DMS79 (cell line): ENCODE measurements at places on chromosomes 7 and 10.

GRCh38 chr10:73247509-73248258 is 629 bp upstream of the DNAJC9 start:
- DNase-seq, result no peak

DNA sequence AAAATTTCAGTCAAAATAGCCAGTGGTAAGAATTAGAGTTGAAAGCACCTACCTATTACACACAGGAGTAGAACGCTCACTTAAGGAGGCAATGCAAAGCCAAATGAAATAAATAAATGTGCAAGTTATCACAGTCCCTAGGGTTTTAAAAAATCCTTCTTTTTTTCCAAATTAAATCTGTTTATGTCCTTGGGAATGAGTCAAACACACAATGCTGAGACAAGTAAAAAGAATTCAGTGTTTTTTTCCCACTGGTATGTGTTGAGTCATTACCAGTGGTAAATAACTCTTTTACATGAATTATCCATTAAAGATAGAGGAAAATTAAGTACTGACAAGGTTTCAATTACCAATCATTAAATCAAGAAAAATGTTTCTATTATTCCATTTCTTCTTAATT is 438.6 kb downstream of the TNS3 start:
- DNase-seq, result no peak

DNA sequence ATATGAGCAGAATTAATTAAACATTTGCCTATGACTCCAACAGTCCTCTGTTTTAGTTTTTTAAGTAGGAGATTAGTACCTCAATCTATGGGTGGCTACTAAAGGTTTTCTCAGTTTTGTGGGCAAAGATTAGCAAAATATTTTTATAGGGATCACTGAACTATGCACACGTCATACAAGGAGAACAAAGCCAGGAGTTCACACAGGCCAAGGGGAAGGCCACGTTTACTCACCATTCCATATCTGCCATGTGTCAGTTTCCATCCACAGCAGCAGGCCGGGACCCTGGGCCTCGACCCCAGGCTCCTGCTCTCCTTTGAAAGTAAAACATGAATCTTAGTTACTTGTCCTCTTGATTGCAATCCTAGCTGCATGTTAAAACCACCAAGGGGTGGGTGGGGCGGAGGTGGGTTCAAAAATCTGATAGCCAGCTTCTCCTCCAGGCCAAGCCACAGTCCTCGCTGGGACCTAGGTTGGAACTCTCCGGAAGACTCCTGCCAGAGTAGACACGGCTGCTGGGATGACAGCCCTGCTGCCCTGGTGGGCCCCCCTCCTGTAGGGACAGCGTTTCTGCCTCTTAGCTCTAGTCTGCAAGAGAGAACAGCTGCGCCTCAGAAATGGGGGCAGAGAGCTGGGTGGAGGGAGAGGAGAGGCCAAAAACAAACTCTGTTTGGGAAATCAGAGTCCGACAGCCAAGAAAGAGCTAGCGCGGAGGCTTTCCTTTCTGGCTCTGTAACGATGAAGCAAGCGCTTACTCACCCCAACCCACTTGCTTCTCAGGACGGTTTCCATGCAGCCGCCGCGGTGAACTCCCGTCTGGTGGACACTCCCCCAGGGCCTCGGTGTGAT is 35.6 kb downstream of the PITRM1 start:
- no peak for DNase-seq

DNA sequence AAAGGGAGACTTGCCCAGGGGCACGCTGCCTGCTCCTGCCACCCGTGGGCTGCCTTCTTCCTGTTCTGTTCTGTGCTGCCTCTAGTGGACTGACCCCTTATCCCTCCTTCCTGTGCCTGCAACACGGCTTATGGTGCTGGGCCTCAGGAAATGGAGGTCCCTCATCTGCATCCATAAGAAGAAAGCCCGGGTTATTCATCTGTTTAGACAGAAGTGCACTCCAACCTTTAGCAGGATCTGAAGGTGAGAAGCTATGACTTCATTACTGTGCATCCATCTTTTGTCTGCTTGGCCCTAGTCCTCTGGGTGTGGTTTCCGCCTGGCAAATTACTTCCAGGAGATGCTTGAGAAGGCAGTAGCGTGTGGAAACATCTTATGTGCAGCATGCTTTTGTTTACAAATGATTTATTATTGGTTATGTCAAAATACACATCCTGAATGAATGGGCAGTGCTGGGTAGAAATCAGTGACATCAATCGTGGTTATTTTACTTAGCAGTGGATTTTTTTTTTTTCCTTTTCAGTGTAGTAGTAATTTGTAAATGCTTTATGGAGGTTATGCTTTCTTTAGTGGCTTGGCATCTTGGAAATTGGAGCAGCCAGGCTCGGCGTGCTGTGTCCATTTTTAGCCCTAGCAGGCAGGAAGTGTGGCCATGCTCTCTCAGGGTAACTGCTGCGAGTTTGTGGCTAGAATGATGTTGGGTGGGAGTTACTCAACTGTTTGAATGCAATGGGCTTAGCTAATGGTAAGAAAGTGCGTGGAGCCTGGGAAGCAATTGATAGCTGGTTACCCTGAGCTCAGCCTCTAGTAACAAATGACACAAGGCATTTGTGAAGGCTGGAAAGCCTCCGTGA is 12.7 kb downstream of the PTPRE start:
- peak; percentile 49 for DNase-seq

DNA sequence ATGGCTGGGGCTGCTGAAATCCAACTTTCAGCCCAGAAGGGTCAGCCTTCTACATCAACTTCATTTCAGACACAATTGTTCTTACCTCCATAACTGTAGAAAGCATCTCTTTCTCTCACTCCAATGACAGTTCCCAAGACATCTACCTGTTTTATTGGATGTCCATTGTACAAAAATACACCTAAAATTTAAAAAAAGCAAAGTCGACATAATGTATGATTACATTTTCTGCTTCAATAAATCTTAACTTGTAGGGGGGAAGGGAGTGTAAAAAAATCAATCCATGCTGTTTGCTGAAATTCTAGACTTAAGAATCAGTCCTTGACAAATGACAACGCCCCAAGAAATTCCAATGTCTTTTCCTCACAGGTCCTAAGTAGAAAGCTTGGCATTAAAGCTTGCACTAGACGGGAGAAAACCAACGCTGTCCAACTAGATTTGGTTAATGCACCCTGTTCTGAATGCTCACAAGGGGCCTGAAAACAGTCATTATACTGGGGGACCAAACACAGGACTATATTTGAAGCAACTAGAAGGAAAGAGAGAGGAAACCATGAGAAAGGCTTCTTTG is 7.5 kb downstream of the STN1 start:
- DNase-seq, result no peak

DNA sequence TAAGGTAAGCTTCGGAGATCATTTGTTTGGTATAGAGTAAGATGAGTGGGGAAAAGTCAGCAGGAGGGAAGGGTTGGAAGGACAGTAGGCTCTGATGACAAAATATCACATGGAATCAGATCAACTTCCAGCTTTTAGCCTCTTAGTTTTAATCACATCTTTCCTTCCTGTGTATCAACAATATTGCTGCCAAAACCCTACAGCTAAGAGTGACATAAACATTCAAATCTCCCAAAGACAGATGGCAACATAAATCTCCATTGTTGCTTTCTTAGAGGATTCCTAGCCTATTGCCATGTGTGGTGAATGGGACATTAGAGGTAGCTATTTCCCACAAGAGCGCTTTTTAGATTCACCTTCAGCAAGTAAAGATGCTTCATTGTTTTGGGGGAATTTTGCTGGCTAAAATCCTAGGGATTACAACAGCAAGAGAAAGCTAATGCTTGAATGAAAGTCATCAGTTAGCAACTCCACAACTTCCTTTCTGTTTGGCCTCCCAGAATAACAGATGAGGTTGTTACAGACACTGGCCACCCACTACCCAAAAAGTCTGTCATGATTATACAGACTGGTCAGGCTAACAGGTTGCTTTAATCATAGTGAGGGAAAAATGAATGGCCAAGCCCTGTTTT is 35.2 kb upstream of the FZD1 start:
- DNase-seq, result no peak

- no peak for DNase-seq
Observed at GRCh38 chr7:106957766-106958165, 86.7 kb upstream of the PRKAR2B start.

DNA sequence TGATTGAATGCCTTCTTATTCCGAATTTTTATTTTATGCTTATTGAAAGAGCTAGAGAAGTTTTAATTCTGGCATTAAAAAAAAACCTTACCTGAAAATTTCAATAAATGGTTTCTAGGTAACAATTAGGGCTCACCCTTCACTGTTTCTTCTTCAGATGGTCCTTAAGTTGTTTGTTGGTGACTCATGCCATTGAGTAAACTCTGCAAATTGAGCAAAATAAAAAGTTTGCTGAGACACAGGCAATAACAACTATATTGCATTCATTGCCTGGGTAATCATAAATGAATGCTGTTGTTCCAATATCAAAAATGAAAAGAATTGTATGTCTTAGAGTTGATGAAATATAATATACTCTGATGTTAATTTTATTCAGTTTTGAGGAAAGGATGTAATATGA is 300.3 kb downstream of the CDK14 start:
- DNase-seq, result no peak

GRCh38 chr10:59470570-59470969 is 108.2 kb upstream of the FAM13C start:
- DNase-seq, result no peak

- no peak for DNase-seq
Observed at GRCh38 chr10:16828701-16829175, 11.5 kb upstream of the RSU1 start.

DNA sequence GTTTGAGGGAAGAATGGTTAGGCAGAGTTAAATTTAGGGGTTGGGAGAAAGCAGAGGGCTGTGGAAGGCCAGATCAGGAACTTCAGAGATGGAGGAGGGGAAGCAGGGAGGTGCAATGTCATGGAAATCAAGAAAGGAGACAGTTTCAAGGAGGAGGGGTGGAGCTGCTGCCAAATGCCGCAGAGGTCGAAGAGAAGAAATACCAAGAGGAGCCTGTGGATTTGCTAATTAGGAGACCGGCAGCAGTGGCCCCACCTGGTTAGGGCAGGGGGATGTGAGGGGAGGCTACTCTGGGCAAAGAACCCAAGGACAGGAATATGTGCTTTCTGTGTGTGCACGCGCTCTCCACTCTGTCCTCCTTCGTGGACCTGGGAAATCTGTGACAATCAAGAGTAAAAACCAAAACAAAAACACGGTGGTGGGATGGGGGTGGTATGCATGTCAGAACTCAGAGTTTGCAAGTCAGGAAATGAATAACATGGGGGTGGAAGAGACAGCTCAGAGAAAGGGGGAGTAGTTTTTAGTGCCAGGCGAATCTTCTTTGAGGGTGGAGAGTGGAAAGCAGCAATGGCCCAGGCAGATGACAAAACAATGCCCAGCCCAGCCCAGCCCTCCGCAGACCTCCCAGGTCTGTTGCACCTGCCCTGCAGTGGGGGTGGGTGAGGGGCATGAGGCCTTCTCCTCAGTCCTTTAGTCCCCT is 102.9 kb upstream of the PAX2 start:
- DNase-seq, result no peak

DNA sequence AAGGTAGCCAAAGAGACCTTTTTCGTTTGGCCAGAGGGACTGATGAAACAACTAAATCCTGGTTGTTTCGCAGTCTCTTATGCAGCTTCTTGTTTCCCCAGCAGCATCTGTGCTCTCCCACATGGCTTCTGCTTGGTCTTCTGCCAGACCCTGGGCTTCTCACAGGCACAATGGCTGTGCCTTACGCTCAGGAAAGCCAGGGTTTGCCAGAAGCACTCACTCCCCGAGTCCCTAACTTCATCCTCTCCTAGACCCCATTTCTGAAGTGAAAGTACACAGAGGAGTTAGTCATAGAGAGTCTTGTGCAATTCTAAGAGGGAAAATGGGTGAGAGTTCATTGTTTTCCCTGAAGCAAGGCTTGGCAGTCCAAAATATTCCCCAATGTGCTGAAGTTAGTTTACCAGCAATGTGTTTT is 121.7 kb downstream of the EVX1 start:
- no peak for DNase-seq
